ENCODE measurements at places on chromosomes 1 and 21.

- no peak for DNase-seq
Measured at GRCh38 chr1:214438530-214438929, 112.9 kb downstream of the PTPN14 start.

GRCh38 chr1:177872308-177872900, 97.5 kb downstream of the SEC16B start:
- no peak for DNase-seq

DNA sequence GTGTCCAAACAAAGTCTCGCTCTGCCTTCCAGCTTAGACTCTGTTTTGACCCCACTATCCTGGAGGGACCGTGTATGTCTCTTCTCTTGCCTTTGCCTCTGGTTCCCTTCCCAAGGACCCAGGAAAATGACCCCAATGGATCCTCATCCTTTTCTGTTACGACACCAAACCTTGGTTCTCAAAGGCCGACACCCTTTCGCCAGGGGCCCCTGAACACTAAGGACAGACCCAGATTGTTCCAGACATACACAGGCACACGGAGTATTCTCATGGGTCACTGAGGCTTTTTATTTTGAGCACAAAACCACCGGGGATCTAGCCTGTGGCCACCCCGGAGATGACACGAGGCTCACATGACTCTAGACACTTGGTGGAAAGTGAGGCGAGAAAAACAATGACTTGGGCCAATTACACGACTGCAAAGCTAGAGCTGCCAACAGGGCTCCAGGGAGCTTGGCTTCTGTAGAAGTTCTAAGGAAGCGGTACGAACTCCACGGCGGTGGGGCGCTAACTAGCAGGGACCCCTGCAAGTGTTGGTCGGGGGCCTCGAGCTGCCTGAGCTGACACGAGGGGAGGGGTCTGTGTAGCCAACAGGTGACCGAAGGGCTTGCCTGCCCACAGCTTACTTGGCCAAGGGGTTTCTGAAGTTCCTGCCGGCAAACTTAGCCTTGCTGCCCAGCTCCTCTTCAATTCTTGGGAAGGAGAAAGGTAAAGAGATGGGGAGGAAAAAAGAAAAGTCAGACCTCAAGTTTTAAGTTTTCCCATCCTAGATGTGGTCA, 17.6 kb downstream of the ENO1 start:
- no peak for DNase-seq

DNA sequence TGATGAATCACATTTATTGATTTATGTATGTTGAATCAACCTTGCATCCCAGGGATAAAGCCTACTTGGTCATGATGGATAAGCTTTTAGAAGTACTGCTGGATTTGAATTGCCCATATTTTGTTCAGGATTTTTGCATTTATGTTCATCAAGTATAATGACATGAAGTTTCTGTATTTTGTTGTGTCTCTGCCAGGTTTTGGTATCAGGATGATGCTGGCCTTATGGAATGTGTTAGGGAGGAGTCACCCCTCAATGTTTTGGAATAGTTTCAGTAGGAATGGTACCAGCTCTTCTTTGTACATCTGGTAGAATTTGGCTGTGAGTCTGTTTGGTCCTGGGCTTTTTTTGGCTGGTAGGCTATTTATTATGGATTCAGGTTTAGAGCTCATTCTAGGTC, 1643.1 kb upstream of the B3GALT2 start:
- no peak for DNase-seq

- DNase-seq, result no peak
Measured at GRCh38 chr21:45176141-45176540, 101.8 kb downstream of the ADARB1 start.

DNA sequence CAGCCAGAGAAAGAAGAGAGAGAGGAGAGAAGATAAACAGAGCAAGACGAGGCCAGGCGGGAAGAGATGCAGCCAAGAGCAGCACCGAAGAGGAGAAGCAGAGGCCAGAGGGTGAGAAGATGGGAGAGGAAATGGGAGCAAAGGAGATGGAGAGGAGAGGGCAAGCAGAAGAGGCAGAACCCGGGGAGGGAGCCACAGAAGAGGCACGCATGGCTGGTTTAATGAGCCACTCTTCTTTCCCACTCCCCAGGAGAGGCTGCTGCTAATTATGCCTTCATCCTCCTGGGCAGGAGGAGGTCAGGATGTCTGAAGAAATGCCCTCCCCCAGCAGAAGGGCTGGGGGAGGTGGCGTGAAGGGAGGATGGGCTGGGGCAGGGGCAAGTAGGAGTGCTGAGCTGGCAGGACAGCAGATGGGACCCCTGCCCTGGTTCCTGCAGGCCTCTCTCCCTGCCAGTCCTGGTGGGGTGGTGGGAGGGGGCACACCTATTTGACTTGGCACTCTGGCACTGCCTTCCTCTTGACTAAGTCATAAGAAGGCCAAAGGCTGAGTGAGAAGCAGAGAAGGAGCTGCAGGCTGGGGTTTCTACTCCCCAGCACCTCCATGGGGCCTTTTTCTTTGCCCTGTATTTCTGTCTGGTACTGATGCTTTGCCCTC, 32.3 kb downstream of the KIRREL1 start:
- no peak for DNase-seq
